ENCODE measurements at places on chromosomes 13 and 19.

- DNase-seq, result no peak
These were observed 704.3 kb downstream of the UQCRFS1 start for GRCh38 chr19:28508666-28509065.

DNA sequence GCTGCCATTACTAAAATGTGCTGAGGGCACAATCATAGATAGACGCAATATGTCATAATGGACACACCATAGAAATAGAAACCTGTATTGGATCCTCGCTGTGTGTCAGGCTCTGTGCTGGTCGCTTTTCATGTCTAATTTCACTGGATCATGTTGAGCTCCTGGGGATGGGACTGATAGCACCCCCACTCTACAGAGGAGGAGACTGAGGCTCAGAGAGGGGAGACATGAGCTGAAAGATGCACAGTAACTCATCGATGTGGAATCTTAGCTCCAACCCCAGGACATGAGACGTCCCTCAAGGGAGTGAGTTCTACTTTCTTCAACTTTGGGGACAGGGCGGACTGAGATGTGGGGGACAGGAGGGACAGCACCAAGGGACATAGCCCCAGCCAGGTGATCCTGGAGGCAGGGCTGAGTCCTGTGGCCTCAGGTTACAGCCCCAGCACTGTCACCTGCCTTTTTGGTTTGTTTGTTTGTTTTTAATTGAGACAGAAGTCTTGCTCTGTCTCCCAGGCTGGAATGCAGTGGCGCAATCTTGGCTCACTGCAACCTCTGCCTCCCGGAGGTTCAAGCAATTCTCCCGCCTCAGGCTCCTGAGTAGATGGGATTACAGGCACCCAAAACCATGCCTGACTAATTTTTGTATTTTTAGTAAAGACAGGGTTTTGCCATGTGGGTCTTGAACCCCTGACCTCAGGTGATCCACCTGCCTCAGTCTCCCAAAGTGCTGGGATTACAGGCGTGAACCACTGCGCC is 6.6 kb upstream of the GIPC1 start:
- DNase-seq, result no peak

- DNase-seq, result no peak
These were observed 1979.9 kb upstream of the PRR20A start for GRCh38 chr13:55160867-55161266.

GRCh38 chr13:43516401-43516833 is 270.4 kb downstream of the ENOX1 start:
- DNase-seq, result no peak

DNA sequence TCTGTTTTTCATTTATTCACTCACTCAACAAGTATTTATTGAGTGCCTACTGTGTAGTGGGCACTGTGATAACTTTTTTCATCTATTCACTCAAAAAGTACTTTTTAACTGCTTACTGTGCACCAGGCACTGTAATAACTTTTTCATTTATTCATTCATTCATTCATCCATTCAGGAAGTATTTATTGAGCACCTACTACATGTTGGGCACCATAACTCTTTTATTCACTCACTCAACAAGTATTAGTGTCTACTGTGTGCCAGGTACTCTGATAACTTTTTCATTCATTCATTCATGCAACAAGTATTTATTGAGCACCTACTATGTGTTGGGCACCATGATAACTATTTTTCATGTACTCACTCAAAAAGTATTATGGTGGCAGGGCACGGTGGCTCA is 6.9 kb downstream of the CIB3 start:
- DNase-seq, result no peak

GRCh38 chr19:54102421-54103169 is at the start of gene NDUFA3:
TSS of gene NDUFA3 (plus strand) at chr19:54102855. CDS start at chr19:54102879, 24 bp downstream.
- peak; percentile 98 for DNase-seq

DNA sequence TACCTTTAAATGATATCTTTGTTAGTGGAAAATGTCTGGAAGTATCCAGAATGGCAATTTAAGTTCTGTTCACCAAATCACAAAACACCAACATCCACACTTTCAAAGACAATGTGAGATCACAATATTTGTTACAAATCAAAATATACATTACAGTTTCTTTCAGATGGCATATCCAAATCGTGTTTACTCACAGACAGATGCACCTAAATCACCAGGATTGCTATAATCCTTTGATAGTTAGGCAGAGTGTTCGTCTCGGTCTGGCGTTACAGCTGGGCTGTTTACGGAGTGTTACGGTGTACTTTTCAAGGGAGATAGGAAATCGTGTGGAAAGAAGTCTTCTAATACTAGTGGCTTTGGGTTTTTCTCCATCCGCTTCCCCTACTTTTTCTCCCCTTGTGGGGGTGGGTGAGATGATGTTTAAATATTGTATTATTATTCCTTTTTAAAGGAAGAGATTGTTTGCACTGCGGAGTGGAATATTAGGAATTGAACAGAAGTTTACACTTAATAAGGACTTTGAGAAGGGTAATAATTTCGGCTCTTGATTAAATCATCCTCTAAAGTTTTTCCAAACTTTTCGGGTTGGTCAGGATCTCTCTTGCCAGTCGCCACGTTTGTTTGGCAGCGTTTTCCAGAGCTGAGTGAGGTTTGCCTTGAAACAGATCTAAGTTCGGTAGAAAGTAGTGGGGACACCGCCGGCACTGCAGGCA is 1.8 kb downstream of the MAB21L1 start:
- no peak for DNase-seq

- DNase-seq, result no peak
These were observed 51.7 kb downstream of the RXFP2 start for GRCh38 chr13:31790992-31791391.
